ENCODE measurements at places on chromosomes 6 and 20. TPM values are rescaled to one million over a fixed set of nuclear protein-coding genes. Genes with fewer than 3 reads are reported as not detected.

- no peak for DNase-seq
These were observed 56.6 kb downstream of the SNX14 start for GRCh38 chr6:85537055-85537494.

GRCh38 chr6:84284428-84285049 lies 57.1 kb upstream of the CEP162 start:
- DNase-seq, result no peak

DNA sequence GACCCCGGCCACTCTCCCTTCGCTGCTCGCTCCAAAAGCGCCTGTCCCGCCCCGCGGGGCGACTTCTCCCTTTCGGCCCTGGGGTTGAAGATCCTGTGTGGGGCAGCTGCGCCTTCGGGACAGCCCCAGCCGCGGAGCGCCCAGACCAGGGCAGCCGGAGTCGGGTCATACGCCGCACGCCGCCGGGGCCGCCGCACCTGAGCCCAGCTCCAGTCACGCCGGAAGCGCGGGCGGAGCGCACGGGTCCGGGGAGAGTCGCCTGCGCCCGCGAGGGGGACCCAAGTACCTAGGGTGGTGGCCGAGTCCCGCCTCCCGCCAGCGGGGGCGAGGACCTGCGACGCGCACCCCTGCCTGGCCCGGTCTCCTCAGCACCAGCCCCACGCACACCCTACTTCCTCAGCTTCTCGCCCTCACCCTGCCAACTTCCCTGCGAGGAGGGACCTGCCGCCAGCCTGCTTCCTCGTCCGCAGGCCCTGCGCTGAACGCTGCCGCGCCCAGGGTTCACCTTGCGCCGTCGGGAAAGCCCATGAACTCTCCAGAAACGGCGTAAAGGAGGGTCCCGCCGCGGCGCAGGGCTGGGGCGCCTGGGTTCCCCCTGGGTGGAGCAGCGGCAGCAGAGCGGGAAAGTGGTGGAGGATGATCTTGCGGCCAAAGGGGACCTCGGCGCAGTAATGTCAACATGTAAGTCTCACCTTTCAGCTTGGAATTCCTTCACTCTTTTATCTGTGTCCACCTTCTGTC lies at the start of gene ADGRG6:
Gene ADGRG6 (plus strand): TSS at position 357 of the 741 bp plus-strand sequence. CDS start 323 bp downstream, at position 680.
- no peak for DNase-seq

- DNase-seq, result no peak
These were observed 47.0 kb downstream of the TTI1 start for GRCh38 chr20:37986044-37986858.

- DNase-seq, result no peak
These were observed 213.1 kb downstream of the PHACTR1 start for GRCh38 chr6:12929678-12930077.

The IRAK1BP1 gene
- total RNA-seq, result 1.8 TPM

DNA sequence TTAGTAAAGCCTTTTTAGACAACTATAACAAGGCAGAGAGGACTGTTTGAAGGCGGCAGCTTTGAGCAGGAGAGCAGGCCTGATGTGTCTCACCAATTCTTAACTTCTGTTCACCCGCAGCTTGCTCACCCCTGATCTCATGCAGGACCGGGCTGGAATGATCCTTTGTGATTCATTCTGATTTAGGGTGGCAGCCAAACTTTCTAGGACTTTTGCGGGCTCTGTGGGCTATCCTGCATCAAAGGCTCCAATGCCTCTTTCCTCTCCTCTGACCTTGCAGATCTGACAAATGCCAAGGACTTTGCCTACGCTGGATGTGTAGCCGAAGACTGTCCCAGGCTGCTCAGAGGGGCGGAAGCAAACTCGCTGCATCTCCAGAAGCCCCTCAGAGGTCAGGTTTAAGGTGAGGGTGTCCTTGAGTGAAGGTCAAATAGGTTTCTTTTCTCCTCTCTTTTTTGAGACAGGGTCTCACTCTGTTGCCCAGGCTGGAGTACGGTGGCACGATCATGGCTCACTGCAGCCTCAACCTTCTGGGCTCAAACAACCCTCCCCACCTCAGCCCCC lies 72.3 kb downstream of the VEGFA start:
- DNase-seq, result no peak

GRCh38 chr6:90574610-90575009 lies 12.3 kb downstream of the MAP3K7 start:
- no peak for DNase-seq

GRCh38 chr6:113959235-113959634 lies 11.7 kb downstream of the HDAC2 start:
- no peak for DNase-seq

- DNase-seq, result no peak
These were observed 297.5 kb upstream of the FERMT1 start for GRCh38 chr20:6420336-6420735.

DNA sequence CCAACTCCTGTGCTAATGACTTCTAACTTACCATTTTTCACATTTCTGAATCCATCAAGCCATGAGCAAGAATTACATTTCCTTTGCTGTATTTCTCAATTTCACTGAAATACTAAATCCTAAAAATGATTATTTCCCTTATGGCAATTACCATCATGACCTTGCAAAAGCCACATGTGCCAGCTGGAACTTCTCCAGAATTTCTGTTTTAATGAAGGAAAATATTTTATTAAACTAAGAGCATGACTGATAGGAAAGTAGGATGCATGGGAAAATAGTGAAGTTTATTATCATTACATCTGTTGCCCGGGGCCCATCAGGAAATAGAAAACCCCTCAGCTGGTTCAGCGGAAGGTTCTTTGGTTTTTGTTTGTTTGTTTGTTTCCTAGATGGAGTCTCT lies 14.4 kb upstream of the TMEM242 start:
- DNase-seq, result no peak

- no peak for DNase-seq
These were observed 13.8 kb downstream of the VAPB start for GRCh38 chr20:58402827-58403226.

GRCh38 chr6:165439928-165440554 lies 130.6 kb upstream of the C6orf118 start:
- no peak for DNase-seq

The SAPCD1 gene
- total RNA-seq, result 0.45 TPM

The RNF217 gene
- total RNA-seq, result 12.5 TPM

GRCh38 chr6:81002126-81002525 lies 750.4 kb downstream of the TENT5A start:
- DNase-seq, result no peak

- DNase-seq, result no peak
These were observed 96.6 kb downstream of the TMEM242 start for GRCh38 chr6:157226761-157227160.

DNA sequence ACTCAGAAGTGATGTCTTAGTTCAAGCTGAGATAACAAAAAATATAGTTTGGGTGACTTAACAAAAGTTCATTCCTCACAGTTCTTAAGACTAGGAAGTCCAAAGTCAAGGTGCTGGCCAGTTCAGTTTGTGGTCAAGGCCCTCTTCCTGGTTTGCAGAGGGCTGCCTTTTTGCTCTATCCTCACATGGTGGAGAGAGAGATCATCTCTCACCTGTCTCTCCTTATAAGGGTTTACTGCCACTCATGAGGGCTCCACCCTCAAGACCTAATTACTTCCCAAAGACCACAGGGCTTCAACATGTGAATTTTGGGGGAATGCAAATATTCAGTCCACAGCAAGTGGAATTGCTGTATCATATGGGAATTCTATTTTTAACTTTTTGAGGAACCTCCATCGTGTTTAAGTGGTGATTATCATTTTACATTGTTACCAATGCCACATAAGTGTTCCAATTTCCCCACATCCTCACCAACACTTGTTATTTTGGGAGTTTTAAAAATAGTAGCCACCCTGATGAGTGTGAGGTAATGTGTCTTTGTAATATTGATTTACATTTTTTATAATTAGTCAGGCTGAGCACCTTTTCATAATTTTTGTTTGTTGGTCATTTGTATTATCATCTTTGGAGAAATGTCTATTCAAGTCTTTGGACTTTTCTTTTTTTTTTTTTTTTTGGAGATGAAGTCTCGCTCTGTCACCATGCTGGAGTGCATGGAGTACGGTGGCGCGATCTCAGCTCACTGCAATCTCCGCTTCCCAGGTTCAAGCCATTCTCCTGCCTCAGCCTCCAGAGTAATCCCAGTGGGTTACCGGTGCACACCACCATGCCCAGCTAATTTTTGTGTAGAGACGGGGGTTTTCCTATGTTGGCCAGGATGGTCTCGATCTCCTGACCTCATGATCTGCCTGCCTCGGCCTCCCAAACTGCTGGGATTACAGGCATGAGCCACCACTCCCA lies 112.2 kb downstream of the SESN1 start:
- DNase-seq, result no peak

The SLC17A3 gene
- not detected for total RNA-seq

GRCh38 chr6:156782691-156783320 lies 5.6 kb downstream of the ARID1B start:
- DNase-seq, result no peak

GRCh38 chr6:107668743-107669474 lies 155.2 kb downstream of the SCML4 start:
- no peak for DNase-seq

DNA sequence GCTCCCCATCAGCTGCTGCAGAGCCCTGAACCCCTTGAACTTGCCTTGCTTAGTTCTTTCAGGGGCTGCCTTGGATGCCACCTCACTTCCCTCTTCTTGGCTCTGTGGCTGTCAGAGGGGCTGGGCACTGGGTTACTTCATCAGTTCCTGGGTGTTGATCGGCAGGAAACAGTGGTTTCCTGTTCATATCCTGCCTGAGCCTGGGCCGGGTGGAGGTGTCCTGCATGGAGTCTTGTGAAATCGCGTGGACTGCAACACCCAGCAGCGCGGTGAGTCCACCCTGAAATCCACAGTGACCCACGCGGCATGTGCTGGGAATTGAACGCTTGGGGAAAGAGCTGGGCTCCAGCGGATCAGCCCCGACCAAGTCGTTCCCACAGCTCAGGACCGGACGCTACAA lies 97.5 kb downstream of the CDH26 start:
- DNase-seq, result no peak

- DNase-seq, result no peak
These were observed 87.3 kb downstream of the RSPH3 start for GRCh38 chr6:158912655-158913054.

DNA sequence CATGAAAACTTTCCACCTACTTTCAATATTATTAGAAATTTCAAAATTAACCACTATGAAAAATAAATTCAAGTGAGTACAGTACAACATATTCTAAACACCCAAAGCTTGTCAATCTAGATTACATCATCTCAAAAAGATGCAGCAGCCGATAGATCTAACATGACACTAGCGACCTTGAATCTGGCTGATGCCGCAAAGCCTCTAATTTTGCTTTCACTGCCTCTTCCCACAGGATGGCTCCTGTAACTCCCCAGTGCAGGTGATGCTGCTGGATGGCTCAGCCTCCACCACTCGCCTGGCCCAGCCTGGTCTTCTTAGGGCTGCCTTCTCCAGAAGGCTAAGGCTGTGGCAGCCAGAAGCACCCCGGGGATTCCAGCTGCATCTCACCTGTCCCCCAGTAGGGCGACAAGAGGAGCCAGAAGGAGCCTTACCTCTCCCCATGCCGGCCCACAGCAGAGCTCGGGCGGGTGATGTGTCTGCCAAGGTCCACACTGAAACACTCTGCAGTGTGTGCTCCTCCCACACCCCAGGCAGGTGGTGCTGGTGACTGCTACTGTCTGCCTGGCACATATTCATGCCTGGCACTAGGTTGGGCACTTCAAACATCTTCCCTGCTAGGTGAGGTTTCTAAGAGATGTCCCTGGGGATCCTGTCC lies 82.1 kb downstream of the SLC23A2 start:
- no peak for DNase-seq

DNA sequence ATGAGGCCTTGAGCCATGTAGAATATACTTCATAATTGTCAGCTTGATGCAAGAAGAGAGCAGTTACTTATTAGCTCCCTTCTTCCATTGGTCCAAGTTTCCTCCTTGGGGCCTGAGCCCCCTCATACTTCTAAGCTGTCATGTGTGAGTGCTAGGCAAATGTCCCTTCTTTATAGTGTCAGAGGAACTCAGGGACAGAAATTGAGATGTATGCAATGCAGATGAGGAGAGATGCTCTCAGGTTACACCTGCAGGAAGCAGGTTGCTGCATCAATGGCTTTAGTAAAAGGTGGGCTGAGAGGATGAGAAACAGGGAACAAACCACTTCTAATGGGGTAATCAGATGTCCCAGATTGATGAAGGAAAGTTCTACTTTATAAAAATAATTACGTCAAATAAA lies 6.7 kb upstream of the PDSS2 start:
- DNase-seq, result no peak

- DNase-seq, result no peak
These were observed 502.1 kb upstream of the SOX4 start for GRCh38 chr6:21091411-21091810.

The SNPH gene
- total RNA-seq, result 2.5 TPM

- DNase-seq, result no peak
These were observed 64.6 kb downstream of the RNF144B start for GRCh38 chr6:18451756-18452155.
